SJSA1 (cell line): ENCODE measurements at places on chromosomes 5 and 9. TPM values are rescaled to one million over a fixed set of nuclear protein-coding genes. Genes with fewer than 3 reads are reported as not detected.

Gene CATSPER3
- total RNA-seq = 0.08 and 1.3 TPM in 2 replicates

Gene CCDC187
- not detected in 2 replicates for total RNA-seq

Gene DNAH5
- total RNA-seq = 0.09 and 0.63 TPM in 2 replicates

Gene IRX2
- 16.4 and 16.7 TPM in 2 replicates for total RNA-seq

Gene PHF24
- total RNA-seq = not detected in 2 replicates

Gene KIAA0825
- total RNA-seq = 1.8 and 1.9 TPM in 2 replicates

Gene NIPAL4
- total RNA-seq = 0.18 TPM in 1 of 2 replicates, not detected in the other

Gene PCDHB6
- total RNA-seq = 0.29 and 0.50 TPM in 2 replicates

Gene PCDHB10
- 3.3 and 4.7 TPM in 2 replicates for total RNA-seq

Gene GMCL2
- total RNA-seq = not detected in 2 replicates

Gene JAKMIP2
- 0.06 and 0.79 TPM in 2 replicates for total RNA-seq

Gene ARL15
- total RNA-seq = 15.4 and 19.5 TPM in 2 replicates

Gene CCDC152
- total RNA-seq = not detected in 2 replicates

Gene GABBR2
- total RNA-seq = not detected in 2 replicates

Gene IL9
- not detected in 2 replicates for total RNA-seq

Gene SV2C
- not detected in 2 replicates for total RNA-seq

Gene PDE6A
- 0.05 TPM in 1 of 2 replicates, not detected in the other for total RNA-seq

Gene PCDHGA1
- total RNA-seq = 2.2 and 3.1 TPM in 2 replicates

Gene LCN9
- total RNA-seq = not detected in 2 replicates

Gene CLIC3
- 0.89 TPM in 1 of 2 replicates, not detected in the other for total RNA-seq

Gene CDKN2A
- 198 and 290 TPM in 2 replicates for total RNA-seq

Gene TOR4A
- total RNA-seq = 9.7 and 10.9 TPM in 2 replicates

Gene PCDHGA11
- total RNA-seq = 0.22 and 0.32 TPM in 2 replicates

Gene FOXD4L4
- total RNA-seq = not detected in 2 replicates

Gene PGM5
- total RNA-seq = 0.03 TPM in 1 of 2 replicates, not detected in the other

Gene RPL7A
- total RNA-seq = 1,201 and 1,667 TPM in 2 replicates

Gene SLC1A3
- total RNA-seq = 37.0 and 62.0 TPM in 2 replicates

Gene GPR151
- total RNA-seq = not detected in 2 replicates

Gene CCT5
- total RNA-seq = 1,250 and 1,372 TPM in 2 replicates

Gene NR5A1
- total RNA-seq = not detected in 2 replicates

Gene PPP2R2B
- 0.13 TPM in 1 of 2 replicates, not detected in the other for total RNA-seq

Gene SHC3
- total RNA-seq = 0.16 and 0.34 TPM in 2 replicates

Gene HACD4
- 2.6 and 5.2 TPM in 2 replicates for total RNA-seq

Gene PIP5K1B
- total RNA-seq = not detected in 2 replicates

Gene TRIM36
- total RNA-seq = 0.22 and 1.3 TPM in 2 replicates

Gene CDC20B
- not detected in 2 replicates for total RNA-seq

Gene MRRF
- total RNA-seq = 21.8 and 26.6 TPM in 2 replicates

Gene ASPN
- not detected in 2 replicates for total RNA-seq

Gene FAM53C
- 42.0 and 63.6 TPM in 2 replicates for total RNA-seq

Gene OMD
- total RNA-seq = 0.37 and 0.81 TPM in 2 replicates

Gene BARHL1
- total RNA-seq = not detected in 2 replicates

Gene GTF2H2C
- 84.6 and 101 TPM in 2 replicates for total RNA-seq

Gene SLC46A2
- total RNA-seq = not detected in 2 replicates

Gene MARCOL
- not detected in 2 replicates for total RNA-seq

Gene C9orf50
- total RNA-seq = not detected in 2 replicates

Gene WHRN
- 0.50 and 1.4 TPM in 2 replicates for total RNA-seq

Gene POLR3G
- 2.5 and 5.0 TPM in 2 replicates for total RNA-seq

Gene SLC34A1
- not detected in 2 replicates for total RNA-seq

Gene SH3GL2
- 0.37 TPM in 1 of 2 replicates, not detected in the other for total RNA-seq

Gene GFI1B
- 0.05 TPM in 1 of 2 replicates, not detected in the other for total RNA-seq

Gene RNF183
- not detected in 2 replicates for total RNA-seq

Gene IFNA21
- not detected in 2 replicates for total RNA-seq

Gene ROPN1L
- 2.9 and 3.0 TPM in 2 replicates for total RNA-seq

Gene FST
- 7.3 and 11.5 TPM in 2 replicates for total RNA-seq

Gene ZBTB34
- total RNA-seq = 3.7 and 5.9 TPM in 2 replicates
